Stimulated activated CD4-positive, alpha-beta T cell treated with anti-CD3 and anti-CD28 coated beads, Interleukin-1b, Interleukin-23, amount 100 ng/mL, for 1 hour (primary cell): ENCODE measurements at places on chromosomes 11 and 22.

DNA sequence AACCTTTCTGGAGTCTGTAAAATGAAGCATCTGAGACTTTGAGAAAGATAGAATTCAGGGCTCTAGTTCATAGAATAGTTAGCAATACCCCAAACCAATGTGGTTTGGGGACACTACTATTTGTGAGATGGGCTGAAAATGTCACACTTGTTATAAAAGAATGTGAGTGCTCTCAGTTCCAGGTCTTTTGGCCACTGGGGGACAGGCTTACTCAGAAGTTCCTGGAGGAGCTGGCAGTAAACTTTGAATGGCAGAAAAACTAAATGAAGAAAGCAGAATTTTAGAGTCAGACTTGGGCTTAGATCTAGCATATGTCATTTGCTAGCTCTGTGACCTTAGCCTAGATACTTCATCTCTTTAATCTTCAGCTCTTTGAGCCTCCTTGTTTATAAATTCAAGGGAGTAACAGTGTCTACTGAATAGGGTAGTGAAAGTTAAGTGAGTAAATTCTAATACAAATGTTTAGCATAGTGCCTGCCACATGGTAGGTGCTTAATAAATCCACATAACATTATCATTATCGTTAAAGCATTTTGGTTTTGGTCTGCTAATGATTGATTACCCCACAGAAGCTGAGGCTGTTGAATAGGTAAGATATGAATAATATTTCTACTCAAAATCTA is 3.7 kb downstream of the LYVE1 start:
- DNase-seq, result no peak

DNA sequence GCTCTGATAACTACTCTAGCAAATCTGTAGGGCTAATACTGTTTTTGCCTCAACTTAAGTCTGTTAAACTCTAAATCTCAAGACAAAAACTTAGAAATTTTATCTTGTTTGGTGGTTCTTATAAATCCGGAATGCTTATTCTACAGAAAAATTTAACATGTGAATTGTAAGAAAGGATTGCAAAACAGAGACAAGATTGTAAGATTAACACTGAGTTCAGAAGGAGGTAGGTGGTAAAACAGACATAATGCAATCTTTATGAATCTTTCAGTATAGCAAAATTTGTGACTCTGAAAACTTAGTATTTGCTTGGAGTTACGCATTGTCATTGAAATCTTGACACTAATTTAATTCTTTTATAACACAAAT is 263.9 kb downstream of the SBF2 start:
- DNase-seq, result no peak

DNA sequence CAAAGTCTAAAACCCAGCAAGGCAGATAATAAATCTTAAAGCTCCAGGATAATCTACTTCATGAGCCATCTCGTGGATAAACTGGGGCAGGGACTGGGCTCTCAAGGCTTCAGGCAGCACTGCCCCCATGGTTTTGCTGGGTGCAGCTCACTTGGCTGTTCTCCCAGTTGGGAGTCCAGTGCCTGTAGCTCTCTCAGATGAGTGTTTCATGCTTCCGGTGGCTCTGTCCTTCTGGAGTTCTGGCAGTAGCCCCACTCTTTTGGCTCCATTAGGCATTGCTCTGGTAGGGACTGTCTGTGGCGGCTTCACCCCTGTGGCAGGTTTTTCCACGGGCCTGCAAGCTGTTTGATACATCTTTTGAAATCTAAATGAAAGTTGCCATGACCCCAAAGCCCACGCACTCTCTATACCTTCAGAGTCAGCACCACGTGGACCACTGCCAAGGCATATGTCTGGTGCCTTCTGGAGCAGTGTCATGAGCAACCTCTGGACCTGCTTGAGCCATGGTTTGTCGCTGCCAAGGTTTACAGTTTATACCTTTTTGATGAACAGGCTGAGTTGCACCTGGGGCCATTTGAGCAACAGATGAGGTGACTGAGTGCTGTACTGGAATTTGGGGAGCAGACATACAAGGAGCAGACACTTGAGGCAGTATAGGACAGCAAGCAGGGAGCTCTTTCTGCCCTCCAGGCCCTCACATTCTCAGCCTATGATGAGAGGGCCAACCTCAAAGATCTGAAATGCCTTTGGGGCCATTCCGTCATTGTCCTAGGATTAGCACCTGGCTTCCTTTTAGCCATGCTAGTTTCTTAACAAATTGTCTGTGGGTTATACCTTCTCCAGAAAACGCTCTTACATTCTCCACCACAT is 48.6 kb downstream of the MTNR1B start:
- no peak for DNase-seq

GRCh38 chr11:119551420-119552105 is 128.6 kb upstream of the THY1 start:
- no peak for DNase-seq

DNA sequence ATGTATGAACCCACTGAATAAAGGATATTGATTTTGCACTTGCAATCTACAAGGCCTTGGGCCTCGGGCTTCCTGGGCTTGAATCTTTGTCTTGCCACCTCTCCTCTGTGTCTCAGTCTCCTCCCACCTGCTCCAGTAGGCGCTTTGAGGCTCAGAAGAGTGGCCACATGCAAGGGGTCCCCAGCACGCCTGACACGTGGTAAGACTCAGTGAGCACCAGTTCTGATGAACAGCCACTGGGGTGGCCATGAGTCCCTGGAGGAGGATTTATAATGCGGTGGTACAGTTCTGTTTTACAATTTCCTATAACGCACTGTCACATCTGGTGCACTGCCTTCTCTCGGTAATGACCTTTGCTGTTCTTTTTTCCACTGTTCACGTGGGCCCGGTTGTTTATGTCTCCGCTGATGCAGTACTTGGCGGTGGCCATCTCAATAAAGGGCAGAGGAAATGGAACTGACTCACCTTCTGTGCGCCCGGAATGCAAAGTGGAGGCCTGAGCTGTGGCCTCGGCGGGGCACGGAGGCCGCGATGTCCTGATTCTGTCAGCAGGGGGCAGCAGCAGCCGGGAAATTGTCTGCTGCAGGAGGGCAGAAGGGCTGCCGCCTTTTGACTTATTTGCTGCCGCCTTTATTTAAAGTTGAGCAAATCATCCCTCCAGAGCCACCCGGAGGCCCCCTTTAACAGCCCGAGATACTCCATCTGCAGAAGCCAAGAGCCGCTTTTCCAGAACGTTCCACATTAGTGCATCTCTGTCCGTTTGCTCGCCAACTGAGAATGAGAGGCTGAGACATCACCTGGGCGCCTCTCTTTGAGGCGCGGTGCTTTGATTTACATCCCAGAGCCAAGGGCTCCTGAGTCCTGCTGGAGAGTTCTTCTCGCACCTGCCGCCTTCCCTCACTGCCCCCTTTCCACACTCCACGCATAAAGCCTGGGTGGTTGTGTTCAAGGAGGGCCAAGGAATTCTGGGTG is 6.0 kb upstream of the IFT27 start:
- peak; percentile 80 for DNase-seq

DNA sequence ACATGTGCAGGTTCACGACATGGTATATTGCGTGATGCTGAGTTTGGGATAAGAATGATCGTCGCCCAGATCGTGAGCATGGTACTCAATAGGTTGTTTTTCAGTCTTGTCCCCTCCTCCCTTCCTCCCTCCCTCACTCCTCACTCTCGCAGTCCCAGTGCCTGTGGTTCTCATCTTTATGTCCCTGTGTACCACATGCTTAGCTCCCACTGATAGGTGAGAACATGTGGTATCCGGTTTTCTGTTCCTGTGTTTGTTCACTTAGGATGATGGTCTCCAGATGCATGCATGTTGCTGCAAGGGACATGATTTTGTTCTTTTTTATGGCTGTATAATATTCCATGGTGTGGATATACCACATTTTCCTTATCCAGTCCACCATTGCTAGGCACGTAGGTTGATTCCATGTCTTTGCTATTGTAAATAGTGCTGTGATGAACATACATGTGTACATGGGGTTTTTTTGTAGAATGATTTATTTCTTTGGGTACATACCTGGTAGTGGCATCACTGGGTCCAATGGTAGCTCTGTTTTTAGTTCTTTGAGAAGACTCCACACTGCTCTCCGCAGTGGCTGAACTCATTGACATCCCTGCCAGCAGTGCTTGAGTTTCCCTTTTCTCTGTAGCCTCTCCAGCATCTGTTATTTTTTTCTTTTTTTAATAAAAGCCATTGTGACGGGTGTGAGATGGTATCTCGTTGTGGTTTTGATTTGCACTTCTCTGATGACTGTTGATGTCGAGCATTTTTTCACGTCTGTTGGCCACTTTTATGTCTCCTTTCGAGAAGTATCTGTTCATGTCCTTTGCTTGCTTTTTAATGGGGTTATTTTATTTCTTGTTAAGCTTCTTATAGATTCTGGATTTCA is 16.4 kb downstream of the ZBED4 start:
- DNase-seq, result no peak

- no peak for DNase-seq
Observed at GRCh38 chr11:533586-534395, 1.6 kb downstream of the HRAS start.

DNA sequence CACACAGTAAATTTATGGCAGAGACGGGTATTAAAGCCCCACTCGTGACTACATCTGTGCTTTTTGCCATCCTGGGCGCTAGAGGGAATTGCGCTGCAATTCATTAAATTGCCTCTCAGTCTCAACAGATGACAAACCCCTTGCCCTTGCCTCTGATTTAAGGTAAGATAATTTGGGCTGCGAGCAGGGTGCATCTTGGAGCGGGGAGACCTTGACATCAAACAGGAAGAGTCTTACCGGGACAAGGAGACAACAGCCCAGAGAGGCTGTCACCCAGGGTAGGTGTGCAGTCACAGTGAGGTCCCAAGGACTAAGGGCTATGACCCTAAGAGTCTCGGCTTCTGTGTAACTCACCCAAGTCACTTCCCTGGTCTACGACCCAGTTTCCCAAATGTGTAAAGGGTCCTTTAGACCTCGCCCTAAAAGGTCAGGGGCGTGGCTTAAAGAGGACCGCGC is 449 bp upstream of the TOM1 start:
- no peak for DNase-seq

DNA sequence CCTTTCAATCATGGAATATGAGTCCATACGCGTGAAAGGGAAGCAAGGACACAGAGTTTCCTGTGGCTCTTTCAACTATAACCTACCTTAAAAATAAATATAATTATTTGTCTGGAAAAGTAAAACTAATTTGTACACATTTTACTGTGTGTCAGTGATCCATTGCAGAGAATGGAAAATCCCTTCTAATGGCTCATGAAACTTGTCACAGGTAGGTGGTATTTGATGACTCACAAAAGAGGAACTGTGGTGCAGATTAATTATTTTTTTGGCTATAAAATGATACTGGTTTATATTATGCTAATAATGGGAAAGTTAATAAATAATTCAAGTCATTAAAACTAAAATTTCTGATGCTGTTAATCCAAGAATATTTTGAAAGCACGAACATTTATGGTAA is 792.2 kb downstream of the METTL15 start:
- DNase-seq, result no peak

DNA sequence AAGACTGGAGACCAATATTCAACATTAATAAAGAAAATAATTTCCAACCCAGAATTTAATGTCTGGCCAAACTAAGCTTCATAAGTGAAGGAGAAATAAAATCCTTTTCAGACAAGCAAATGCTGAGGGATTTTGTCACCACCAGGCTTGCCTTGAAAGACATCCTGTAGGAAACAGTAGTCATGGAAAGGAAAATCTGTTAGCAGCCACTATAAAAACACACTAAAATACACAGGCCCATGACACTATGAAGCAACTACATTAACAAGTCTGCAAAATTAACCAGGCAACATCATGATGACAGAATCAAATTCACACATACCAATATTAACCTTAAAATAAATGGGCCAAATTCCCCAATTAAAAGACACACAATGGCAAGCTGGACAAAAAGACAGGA is 2.4 kb upstream of the CASP4 start:
- DNase-seq, result no peak

GRCh38 chr11:61890529-61891330 is 615 bp downstream of the FADS3 start:
- DNase-seq, result no peak

GRCh38 chr11:16843294-16843693 is 104.8 kb downstream of the C11orf58 start:
- no peak for DNase-seq

DNA sequence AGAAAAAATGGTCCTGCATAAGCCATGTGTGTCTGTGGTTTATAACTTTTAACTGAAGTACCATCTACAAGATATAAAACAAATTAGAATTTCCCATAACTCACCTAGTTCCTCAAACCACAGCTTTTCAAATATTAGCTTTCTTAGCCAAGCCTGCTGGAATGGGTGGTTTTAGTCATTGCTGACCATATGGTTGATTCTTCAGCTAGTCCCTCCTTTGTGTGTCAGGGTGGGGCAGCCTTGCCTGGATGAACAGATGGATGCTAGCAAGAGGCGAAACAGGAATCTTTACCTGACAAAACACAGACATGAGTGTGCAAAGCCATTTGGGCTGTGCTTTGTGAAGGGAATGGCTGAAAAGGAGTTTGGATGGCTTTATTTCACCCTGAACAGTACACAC is 6.9 kb upstream of the B3GNT6 start:
- DNase-seq, result no peak

DNA sequence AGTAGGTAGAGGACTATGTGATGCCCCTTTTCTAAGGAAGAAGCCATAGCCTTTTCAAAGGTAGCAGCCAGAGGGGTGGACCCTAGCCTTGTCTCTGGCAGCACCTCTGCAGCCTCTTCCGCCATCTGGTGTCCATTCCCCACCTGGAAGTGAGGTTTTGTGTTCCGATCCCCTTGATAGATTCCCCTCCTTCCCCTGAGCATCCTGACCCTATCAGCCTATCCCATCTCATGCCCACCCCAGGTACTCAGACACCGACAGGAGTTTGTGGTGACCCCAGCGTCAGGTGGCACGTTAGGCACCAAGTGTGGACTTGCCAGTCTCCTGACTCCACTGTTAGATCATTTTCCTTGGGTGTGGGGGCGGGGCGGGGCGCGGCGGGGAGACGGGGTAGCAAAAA is 398 bp upstream of the FAM89B start:
- no peak for DNase-seq

DNA sequence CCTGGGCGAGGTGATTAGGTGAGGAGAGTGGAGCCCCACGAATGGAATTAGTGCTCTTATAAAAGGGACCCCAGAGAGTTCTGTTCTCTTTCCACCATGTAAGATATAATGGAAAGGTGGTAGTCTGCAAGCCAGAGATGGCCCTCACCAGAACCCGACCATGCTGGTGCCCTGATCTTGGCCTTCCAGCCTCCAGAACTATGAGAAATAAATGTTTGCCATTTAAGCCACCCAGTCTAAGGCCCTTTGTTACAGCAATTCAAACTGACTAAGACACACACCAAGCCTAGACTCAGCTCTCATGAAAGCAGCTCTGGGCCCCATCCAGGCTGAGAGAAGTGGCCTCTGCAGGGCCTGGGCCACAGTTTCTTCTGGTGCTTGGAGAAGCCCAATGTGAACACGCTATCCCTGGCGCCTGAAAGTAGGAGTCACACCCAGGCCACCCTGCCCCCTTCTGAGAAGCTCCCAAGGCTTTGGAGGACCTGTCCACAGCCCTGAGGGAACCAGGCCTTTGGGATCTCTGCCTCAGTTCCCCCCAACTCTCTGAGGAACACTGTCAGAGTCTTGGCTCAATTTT is 35.3 kb upstream of the LYVE1 start:
- DNase-seq, result no peak

GRCh38 chr11:95373241-95373640 is 142.2 kb upstream of the SESN3 start:
- no peak for DNase-seq

GRCh38 chr11:95135155-95135554 is 45.5 kb downstream of the ENDOD1 start:
- DNase-seq, result no peak
